ENCODE measurements at places on chromosomes 6 and 20.

DNA sequence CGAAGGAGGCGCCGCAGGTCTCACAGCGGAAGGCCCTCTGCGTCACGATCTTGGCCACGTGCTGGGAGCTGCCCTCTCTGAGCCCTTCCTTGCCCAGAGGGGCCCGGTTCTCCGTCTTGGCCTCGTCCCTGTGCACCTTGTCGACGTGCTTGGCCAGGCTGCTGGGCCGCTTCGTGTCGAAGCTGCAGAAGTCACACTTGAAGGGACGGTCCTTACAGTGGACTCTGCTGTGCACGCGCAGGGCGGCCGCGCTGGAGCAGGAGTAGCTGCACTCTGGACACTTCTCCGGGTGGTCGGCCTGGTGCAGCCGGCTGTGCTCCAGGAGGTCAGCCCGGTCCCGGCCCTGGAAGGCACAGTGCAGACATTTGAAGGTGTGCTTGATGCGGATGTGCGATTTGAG is 106.9 kb downstream of the ZFP64 start:
- no peak for DNase-seq

GRCh38 chr6:110738899-110739365 is 76.3 kb downstream of the CDK19 start:
- DNase-seq = no peak

- DNase-seq = peak; percentile 78
Measured at GRCh38 chr20:48679599-48679998, 148.2 kb downstream of the PREX1 start.

DNA sequence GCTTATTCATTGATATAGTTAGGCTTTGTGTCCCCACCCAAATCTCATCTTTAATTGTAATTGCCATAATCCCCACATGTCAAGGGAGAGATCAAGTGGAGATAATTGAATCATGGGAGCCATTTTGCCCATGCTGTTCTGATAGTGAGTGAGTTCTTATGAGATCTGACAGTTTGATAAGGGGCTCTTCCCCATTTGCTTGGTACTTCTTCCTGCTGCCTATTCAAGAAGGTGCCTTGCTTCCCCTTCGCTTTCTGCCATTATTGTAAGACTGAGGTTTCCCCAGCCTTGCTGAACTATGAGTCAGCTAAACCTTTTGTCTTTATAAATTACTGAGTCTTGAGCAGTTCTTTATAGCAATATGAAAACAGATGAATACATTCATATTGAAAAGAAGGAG is 45.6 kb downstream of the CENPW start:
- no peak for DNase-seq

DNA sequence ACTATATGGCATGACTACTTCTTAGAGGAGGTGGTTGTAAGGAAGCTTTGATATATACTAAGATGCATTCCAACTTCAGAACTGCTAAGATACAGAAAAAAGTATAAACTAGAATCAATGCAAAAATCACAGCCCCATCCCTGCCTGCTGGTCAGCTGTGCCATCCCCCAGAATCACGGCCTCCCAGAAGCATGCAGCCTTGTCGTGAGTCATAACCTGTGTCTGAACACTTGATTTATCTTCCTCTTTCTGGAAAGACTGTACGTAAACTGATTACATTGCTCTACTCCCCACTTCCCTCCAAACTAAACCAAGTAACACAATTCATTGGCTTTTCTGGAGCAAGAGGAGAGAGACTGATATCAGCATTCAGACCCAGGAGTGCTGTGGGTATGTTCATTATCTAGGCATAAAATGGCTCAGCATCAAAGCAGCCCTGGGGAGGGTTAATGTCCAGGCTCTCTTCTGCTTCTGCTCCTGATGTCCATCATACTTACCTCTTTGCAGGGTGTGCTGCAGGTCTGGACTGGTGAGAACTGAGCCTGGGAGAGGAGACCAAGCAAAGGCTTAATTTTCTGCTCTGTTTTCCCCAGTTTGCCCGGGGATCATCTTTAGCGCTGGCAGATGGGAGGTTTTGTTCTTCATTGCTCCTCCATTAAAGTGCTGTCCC is 18.4 kb downstream of the SCP2D1 start:
- no peak for DNase-seq

DNA sequence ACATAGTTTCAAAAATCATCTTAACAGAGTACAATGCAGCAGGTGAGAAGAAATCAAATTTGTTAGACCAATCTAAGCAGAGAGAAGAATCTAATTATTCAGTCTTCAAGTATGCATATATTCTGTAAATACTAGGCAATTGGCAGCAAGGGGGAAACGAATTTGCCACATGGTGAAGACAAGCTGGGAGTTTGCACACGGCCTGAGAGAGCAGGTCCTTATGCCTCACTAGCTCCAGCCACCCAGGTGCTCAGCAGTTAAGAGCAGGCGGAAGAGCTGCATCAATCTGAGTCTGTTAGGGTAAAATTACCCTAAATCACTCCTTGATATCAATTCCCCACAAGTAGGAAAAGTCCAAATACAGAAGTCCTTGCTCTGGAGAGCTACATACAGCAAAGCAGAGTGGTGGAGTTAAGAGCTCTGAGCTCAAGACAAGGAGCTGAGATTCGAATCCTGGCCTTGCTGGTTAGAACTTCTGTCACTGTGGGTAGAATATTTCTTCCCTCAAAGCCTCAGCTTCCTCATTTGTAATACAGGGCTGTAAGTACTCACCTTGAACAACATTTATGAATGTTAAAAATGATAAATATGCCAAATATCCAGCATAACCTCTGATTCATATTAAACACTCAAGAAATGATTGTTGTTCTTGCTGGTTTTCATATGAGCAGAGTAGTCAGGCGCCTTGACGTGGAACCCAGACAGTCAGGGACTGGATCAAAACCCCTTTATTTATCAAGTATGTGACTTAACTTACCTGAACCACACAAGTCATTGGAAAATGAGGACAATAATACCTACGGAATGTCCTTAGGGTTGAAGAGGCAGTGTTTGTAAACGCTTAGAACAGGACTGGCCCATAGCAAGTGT is 444.2 kb downstream of the CDH26 start:
- no peak for DNase-seq

DNA sequence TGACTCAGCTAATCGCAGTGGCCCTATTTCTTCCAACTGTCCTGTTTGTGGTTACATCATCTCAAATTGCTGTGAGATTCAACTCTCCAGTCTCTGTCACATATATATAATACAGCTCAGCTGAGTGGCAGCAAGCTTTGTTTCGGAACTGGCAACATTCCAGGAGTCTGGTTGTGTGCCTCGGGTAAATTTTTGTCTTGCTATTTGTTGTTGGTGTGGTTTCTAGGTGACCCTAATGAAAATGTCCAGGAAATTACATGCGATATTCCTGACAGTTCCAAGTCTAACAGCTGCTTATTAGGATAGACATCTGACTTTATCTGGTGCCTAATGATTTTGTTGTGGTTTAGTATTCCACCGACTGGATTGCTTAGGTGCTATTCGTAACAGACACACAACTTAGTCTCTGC is 581.8 kb downstream of the CD109 start:
- no peak for DNase-seq

GRCh38 chr6:124223611-124224345 is 420.1 kb downstream of the NKAIN2 start:
- no peak for DNase-seq

- no peak for DNase-seq
Measured at GRCh38 chr20:39503902-39504709, 542.0 kb downstream of the DHX35 start.

DNA sequence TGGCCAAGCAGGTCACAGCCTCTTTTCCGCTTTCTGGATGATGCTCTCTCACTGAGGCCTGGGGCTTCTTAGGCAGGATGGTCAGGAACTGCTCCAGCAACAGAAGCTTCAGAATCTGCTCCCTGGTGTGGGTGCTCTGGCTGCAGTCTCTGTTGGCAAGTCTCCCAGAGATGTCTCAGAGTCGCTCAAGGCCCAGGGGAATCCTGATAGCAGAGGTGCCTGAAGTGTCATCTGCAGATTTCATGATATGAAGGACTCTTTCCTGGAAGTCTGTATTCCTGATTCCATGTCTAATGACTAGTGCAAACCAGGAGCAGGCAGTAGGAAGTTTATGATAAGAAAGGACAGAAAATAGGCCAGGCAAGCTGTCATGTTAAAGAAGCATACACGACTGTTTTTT is 20.3 kb downstream of the ZSCAN31 start:
- no peak for DNase-seq

GRCh38 chr6:136463743-136464142 is 86.5 kb downstream of the MAP7 start:
- DNase-seq = no peak

GRCh38 chr20:57147185-57147584 is 119.3 kb downstream of the BMP7 start:
- DNase-seq = no peak

- DNase-seq = peak; percentile 55
Measured at GRCh38 chr6:89375427-89376267, 23.1 kb upstream of the UBE2J1 start.

GRCh38 chr20:17066902-17067301 is 159.9 kb upstream of the PCSK2 start:
- no peak for DNase-seq

GRCh38 chr6:89254569-89254968 is 37.4 kb upstream of the GABRR1 start:
- DNase-seq = no peak

DNA sequence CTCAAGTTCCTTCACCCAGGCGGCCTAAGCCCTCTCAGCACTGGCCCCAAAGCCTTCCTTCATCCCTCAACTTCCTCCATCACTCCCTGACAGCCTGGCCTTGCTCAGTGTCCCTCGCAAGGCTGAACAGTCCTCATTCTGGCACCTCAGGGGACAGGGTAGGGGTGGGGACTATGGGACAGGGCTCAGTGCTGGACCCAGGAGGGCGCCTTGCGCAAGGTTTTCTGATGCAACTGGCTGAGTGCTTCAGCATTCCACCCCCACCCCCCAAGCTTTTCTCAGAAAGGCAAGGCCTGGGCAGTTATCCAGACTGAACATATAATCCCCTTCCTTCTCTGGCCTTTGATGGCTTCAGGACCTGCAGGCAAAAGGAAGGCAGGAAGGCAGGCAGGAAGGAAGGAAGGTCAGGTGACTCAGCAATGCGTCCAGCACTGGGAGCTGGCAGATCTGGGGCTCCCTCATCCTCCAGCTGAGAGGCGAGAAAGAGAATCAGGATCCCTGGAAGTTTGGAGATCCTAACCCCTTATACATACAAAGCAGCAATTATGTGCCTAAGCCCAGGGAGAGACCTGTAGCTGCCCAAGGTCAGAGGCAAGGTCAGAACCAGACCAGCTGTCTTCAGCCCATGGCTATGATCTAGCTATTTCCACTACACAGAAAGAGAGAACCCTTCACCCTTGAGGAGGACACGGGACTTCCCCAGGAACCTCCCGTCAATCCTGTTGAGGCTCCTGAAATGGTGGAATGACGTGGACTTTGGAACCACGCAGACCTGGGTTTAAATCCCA is 8.6 kb upstream of the TRIB3 start:
- no peak for DNase-seq

DNA sequence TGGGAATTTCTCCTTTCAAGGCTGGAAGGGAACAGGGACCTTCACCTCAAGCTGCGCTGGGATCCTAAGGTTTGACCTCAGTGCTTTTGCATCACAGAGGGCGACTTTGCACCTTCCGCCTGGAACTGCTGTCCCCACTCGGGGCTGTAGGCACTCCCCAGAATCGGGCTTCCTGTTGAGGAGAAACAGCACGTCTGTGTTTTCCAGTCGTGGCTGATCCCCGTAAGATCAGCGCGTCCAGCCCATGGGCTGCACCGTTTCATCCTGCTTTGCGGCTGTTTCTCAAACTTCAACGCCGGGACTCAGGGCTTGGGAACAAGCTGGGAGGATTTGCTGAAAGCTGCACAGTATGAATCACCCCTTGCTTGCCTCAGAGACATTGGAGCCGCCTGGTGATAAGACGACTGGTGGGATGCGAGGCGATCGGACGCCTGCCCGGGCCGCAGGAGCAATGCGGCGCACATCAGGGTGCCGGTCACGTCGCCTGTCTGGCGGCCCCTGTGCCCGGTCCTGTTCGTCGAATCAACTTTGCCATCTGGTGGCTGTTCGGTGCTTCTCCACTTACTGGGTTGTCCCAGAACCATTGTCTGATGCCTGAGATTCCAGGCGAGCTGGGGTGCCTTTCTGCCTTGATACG is 53.6 kb upstream of the FRMD1 start:
- DNase-seq = peak; percentile 78

- DNase-seq = no peak
Measured at GRCh38 chr6:169163411-169163901, 90.2 kb downstream of the THBS2 start.

DNA sequence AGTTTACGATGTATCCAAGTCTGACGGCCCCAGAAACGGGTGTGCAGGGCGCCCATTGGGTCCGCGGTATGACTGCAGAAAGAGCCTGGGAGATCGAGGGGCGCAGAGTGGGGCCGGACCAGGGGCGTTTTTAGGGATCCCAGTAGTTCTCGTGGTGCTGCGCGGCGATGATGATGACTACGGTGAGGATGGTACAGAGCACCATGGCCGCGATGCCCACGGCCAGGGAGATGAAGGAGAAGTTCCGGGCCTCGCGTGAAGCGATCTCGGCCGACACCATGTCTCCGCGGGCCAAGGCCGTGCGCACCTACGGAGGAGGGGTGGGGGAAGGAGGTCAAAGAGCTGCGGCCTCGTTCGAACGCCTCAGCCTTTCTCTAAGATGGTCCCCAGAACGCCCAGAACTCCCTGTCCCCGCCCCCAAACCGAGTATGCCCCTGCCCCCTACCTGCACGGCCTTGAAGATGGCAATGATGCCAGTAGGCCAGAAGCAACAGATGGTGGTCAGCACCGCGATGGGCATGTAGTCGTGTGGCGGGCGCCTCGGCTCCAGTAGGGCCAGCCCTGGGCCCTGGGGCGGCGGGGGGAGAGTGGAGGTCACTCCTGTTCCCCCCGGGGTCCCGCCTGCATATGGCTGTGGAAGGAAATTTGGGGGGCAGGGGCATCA is 2.5 kb downstream of the PRRT1 start:
- DNase-seq = no peak

- DNase-seq = no peak
Measured at GRCh38 chr6:3140201-3140600, 17.1 kb downstream of the TUBB2A start.

GRCh38 chr6:132161283-132161682 is 210.1 kb upstream of the CCN2 start:
- peak; percentile 14 for DNase-seq

DNA sequence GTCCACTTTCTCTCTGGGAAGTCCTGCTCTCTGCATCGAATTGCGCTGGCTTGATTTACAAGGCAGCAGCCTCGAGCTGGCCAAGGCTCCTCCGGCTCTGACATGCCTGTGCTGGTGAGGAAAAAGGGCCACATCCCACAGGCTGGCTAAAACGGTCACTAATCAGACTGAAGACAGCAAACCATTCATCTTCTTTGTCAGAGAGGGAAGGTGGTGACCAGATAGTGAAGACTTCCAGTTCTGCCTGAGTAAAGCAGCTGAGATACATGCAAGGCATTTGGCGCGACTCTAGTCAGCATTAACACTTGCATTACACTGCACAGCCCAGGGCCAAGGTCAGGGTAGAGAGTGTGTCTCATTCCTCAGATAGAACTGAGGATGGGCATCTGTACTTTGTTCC is 203.2 kb upstream of the MAP3K7 start:
- no peak for DNase-seq

DNA sequence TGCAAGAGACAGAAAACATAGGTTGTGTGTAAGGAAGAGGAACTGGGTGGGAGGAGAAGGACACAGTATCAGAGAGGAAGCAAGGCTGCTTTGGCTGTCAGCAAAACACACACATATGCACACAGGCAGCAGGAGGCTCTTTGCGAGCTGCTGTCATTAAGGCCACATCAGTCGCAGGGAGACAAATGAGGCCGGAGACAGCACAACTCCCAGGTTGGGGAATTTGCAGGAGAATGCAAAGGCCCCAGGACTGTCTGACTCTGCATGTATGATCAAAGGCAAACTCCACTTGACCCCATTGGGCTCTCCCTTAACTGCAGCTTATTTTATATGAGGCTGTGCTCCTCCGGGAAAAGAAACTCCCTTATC is 35.3 kb downstream of the METTL24 start:
- no peak for DNase-seq

GRCh38 chr6:139801571-139802321 is 427.3 kb upstream of the CITED2 start:
- peak; percentile 27 for DNase-seq
